ENCODE measurements at places on chromosomes 2 and 18.

DNA sequence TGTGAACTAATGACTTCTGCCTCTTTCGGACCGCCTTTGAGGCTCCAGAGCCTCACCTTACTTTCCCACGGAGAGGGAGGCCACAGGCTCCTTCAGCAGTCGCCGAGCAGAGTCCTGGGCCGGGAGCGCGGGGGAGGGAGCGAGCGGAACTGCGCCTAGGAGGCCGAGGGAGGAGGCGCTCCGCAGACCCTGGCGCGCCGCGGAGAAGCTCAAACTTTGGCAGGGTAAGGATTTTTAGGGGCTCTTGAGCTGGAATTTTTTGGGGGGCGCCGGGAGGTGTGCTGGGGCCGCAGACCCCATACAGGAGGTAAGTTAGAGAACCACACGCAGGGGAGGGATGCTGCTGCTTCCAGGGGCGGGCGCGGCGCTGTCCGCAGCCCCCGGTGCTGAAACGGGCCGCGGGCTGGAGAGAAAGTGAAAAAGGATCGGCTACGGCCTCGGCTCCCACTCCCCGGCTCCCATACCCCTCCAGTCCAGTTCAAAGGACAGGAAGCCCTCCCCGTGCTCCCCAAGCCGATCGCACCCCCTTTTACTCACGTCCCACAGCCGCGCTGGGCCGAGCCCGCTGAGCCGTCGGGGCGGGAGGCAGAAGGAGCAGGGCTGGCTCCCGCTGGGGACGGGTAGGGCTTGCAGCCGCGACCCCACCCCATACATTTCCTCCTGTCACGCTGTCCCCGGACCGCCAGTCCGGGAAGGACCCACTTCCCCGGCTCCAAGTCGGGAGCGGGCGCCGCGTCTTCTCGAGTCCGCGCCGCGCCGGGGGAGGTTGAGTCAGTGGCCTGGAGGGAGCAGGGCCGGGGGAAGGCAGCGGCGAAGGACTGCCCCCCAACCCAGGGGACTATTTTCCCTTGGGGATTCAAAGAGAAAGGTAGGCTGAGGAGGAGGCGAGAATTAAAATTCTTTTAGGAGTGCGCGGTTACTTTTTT lies at the start of gene CNGA3:
Gene CNGA3 (plus strand): TSS at position 146 of the 926 bp plus-strand sequence. CDS start 23,520 bp downstream, outside the sequence.
- DNase-seq: no peak

- no peak for DNase-seq
These were observed 80.4 kb downstream of the MYOM1 start for GRCh38 chr18:3139406-3139805.

DNA sequence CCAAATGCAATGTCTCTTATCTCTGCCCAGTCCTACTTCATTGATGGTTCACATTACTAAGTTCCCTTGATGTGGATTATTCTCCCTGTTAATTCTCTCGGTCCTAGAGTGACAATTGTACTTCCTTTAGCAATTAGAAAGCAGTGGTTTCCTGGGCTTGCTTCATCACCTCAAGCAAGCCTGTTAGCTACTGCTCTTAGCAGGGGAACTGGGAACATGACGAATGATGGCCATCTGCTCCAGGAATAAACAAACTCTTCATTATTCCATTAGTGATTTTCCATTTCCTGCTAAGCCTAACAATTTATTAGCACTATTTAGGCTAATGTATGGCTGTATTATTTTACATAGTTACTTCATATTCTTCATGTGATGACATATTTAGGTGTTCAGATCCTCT lies 331.8 kb downstream of the MTX2 start:
- no peak for DNase-seq

DNA sequence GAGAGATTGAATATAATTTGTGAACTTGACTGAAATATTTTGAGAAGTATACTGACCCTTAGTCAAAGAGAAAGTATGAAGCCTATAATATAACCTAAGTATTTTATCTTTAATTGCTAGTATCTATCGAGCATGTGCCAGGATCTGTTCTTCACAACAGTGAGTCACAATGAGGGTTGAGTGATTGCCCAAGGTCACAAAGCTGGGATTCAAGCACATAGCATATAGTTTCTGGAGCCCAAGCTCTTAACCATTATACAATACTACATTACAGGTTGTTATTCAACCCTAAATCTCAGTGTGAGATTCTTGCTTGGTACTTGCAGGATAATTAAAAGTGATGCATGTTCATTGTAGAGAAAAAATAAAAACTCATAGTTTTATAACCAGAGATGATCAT lies 97.2 kb downstream of the RAB3GAP1 start:
- no peak for DNase-seq

GRCh38 chr2:221068123-221068522 lies 504.0 kb downstream of the EPHA4 start:
- no peak for DNase-seq

GRCh38 chr18:64238076-64238475 lies 89.2 kb upstream of the LINC00305 start:
- DNase-seq: no peak

DNA sequence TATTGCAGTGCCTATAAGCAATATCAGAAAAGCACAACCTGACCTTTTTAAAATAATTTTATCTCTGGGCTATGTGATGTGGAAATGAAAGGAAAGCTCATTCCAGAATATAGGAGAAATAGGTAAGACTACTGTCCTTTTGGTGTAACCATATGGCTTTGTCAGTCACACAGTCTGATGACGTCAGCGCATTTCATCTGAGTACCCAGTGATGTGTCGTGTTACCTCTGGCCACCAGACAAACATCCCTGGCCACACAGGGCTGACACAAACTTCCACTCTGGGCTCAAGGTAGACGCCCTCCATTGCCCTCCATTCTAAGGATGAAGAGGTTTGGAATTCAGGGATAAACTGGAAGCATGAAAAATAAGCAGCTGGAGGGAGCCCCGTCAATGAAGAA lies 506.7 kb downstream of the CMPK2 start:
- DNase-seq: no peak

DNA sequence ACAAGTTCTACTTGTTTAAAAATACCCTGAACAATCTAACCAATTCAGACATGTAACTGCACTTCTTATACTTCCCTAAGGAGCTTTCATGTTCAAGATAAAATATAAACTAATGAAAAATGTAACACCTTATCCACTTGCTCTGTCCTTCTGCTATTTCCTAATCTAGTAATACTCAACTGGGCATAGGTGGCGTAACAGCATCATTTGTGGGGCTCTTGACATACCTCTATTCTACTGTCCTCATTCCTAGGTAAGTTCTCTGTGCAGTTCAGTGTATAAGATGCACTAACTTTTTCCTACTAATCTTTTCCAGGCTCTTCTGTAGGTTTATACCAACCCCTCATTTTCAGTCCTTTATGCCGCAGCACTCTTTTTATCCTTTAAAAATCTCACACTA lies 36.7 kb downstream of the PRKD3 start:
- no peak for DNase-seq

DNA sequence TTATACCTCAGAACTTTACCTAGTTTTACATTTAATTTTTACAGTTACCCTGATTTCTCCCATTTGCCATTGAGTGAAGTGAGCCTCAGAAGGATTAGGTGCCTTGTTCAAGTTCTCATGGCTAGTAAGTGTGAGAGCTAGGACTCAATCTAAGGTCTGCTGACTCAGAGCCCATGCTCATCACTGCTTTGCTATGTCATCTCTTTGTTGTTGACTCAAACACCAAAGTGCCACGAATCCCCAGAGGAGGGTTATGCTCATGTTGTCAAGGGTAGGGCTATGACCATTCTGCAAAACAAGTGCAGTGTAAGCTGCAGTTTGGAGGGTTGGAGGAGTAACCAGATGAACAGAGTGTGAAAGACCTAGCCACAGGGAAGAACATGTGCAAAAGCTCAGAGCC lies 185.4 kb upstream of the SKOR2 start:
- no peak for DNase-seq

DNA sequence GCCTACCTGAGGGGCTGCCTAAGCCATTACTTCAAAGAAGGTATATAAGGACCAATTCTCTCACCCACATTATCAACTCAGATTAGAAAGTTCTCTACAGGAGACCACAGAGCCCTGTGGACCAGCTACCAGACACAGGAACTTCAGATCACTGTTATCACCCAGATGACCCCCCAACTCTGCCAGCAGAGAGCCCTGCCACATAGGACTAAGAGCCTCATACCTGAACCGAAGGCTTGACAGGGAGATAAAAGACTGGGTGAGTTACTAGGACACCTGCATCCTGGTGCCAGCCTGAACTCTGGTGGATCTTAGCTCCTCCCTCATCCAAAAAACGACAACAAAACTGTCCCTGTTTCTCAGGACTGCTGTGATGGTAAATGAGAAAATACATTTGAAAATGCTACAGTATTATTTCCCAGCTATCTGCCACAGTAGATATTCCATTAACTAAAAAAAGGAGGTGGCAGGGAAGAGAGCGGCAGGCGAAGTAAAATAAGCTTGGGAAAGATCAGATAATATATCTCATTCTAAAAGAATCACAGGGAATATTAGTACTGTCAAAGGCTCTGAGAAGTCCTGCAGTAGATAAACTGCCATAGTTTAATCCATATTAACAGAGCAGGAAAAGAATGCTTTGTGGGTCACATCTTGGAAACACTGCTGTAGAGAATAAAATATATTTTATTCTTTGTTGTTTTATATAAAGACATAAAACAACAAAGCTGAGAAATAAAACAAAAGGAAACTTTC lies 79.7 kb downstream of the STK39 start:
- DNase-seq: no peak

DNA sequence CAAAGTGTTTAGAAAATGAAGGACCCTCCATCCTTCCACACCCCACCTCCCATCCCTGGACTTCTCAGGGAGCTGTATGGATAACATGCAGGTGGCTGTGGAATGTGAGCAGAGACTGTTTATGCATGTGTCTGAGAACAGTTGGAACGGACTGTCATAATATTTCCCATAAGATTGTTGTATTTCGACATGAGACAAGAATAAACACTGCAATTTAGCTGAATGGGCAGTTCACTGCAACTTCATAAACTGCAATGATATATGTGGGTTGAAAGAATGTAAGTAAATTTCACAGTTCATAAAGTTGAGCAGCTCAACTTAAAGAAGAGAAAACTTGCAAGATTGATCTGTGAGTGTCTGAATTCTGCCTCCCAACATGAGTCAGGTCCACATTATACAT lies 74.6 kb downstream of the MEP1B start:
- DNase-seq: no peak

DNA sequence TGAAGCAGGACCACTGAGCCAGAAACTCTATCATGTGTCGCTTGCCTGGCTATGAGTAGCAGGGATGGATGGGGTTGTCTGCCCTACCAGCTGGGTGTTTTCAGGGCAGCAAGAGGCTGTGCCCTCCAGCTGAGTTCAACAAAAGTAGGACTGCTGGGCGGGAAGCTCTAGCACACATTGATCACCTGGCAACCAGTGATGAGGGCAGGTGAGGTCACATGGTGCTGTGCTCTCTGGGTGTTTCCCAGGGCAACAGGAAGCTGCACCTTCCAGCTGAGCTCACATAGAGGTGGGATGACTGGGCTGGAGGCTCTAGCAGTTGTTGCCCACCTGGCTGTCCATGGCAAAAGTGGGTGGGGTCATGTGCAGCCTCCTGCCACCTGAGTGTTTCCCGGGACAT lies 487.3 kb upstream of the VWC2L start:
- DNase-seq: no peak

All from GM06990 (cell line).